ENCODE measurements at places on chromosomes 12 and 14.

- no peak for DNase-seq
These were observed 197.6 kb downstream of the ANO4 start for GRCh38 chr12:100992194-100992593.

DNA sequence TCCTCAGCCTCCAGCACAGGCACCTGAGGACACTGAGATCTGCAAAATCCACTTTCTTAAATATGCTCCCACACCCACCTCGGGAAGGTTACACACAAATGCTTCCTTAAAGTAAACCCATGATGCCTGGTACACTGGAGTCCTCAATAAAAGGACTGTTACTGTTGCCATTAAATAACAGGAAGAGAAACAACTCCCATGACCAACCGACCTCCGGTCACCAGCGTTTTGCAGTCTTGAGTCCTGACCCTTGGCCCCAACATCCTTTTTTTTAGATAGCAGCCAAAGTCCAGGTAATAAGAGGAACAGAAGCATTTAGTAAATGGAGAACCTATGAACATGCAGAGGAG is 42.4 kb downstream of the ITPK1 start:
- DNase-seq, result no peak

GRCh38 chr12:49033611-49034285 is 15.2 kb upstream of the PRKAG1 start:
- DNase-seq, result no peak

- no peak for DNase-seq
These were observed 49.3 kb downstream of the DDHD1 start for GRCh38 chr14:53103636-53104340.

GRCh38 chr14:57227083-57227482 is 41.6 kb downstream of the EXOC5 start:
- no peak for DNase-seq

GRCh38 chr14:75927564-75928087 is 54.2 kb downstream of the TGFB3 start:
- no peak for DNase-seq

GRCh38 chr12:21439347-21439746 is 1.9 kb downstream of the PYROXD1 start:
- DNase-seq, result no peak

All from stimulated activated CD4-positive, alpha-beta T cell treated with anti-CD3 and anti-CD28 coated beads, Interleukin-4, amount 100 ng/mL, for 48 hours (primary cell).